ENCODE measurements at places on chromosomes 4 and X.

DNA sequence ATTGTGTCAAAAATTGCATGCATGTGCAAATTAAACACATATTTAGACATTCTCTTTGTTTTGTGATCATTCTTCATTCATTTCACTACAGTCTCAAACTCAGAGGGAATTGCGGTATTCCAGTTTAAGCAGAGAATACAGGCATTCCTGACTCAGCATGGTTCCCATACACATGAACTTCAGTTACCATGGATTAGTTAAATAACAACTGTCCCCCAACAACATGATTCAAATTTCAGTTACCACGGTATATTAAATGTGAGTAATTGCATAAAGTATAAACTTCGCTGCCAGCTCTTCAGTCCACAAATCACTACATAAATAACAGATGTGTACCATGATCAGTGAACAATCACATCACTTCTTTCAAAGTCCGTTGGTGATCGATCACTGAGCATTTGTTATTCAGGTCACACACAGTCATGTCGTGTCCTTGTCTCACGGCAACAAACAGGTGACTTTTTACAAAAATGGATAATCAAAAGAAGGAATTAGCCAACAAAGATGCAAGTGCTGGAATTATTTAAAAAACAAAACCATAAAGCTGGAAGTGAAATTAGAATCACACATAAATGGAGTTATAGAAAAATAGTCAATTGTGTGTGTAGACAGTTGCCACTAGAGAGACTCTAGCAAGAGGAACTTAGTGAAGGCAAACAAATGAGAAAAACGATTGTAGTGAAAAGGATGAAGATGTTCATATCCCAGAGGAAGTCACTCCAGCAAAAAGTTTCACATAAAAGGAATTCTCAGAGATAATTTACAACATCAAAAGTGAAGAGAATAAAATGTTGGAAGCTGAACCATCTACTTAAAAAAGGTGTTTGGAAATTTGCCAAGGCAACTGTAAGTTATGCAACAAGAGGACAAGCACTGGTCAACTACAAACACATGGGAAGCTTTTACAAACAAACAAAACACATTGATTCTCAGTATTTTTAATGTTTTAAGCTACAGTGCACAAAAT is 138.6 kb upstream of the SMARCAD1 start:
- DNase-seq = no peak

DNA sequence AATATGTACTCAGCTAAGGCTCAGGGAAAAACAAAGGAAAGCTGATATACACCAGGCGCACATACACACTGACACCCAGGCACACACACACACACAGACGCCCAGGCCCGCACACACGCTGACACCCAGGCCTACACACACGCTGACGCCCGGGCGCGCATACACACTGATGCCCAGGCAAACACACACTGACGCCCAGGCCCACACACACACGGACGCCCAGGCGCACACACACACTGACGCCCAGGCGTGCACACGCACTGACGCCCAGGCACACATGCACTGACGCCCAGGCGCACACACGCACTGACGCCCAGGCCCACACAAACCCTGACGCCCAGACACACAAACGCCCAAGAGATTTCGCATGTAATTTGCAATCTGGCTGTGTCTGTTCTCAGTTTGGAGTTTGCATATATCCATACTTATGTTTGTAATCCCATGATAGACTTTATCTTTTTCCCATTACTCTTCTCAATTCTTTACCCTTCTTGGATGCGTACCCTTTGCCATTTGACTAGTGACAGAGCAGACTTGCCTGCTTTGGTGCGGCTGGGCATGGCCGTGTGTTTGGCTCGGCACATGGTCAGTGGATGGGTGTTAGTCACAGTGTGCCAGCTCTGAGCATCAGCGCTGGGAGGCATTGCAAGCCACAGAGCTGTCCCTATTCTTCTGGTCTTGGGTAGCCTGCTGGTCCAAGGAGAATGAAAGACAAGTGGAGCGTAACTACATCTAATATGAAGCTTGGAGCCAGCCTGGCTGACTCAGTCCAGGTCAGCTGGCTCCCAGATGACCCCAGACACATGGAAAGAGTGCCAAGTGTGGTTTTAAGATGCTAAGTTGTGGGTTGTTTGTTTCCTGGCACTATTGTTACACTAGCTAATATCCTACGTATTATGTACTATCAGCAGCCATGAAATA is 632.4 kb upstream of the ZFP42 start:
- DNase-seq = no peak

DNA sequence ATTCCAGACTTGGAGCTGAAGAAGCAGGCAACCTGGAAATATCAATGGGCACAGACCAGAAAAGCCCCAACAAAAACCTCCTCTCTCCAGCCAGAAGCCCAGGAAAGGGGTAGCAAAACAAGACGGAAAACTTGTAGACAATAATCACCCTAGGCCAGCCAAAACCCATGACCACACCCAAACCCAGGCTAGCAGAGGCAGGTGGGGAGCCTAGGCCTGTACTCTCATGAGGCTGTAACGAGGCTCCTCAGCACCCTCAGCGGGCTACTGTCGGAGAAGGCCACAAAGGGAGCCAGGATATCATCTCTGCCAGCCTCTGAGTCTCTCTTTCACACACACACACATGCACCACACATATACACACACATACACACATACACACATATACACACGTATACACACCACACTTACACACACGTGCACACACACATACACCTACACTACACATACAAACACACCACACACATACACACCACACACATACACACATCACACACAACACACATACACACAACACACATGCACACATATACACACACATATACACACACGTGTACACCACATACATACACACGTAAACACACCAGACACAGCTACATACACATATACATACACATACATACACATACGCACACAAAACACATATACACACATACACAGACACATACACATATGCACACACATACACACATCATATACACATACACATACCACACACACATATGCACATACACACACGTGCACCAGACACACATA is 90.6 kb downstream of the FHDC1 start:
- DNase-seq = no peak

DNA sequence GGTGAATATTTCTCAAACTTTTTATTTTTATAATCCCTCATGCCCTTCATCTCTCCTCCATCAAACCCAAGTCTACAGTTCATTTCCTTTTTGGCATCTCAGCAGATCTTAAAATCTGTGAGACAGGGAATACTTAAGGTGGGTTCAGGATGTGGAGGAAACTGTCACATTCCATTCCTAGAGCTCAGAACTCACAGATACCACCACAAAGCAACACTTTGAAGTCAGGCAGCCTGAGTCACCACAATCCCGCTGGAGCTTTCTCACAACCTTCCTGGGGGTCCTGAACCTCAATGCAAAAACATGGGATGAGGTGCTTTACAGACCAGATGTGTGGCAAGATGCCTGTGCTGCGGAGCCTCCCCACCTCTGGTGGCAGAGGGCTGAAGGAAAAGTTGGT is 63.2 kb downstream of the HHIP start:
- DNase-seq = no peak

GRCh38 chr4:77045490-77045889 is 30.3 kb downstream of the CCNI start:
- no peak for DNase-seq

DNA sequence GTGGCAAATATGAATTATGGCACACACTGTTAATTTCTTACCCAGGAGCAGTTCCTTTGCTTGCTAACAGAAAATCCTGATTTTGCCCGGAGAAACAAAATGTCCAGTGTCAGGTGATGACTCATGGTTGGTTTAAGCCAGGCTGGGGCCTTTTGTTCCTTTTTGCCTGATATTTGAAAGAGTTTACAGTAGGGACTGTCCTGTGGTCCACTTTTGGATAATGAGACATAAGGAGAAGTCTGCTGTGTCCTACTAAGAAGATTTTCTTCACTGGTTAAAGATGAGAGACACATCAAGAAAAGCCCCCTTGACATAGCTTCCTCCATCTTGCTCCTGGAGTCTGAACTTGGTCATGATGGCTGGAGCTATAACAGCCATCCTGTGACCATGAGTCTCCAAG is 12.1 kb upstream of the DRD5 start:
- DNase-seq = no peak

DNA sequence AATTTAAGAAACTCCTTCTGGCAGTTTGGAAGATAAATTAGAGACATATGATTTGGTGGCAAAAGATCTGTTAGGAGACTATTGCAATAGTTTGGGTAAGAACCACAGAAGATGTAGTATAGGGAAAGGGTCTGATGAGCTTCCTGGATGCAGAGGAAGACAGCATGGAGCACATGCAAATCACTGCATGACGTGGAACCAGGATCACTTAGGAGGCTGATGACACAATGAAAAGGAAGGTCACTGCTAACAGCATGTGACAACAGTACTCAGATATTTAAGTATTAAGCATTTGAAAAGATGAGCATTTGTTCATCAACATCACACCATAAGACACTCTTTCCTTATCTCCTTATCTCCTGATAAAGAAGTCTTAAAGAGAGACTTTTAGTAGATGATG is 167.8 kb upstream of the LDB2 start:
- no peak for DNase-seq

GRCh38 chr4:144174401-144175067 is 34.0 kb upstream of the GYPA start:
- no peak for DNase-seq

DNA sequence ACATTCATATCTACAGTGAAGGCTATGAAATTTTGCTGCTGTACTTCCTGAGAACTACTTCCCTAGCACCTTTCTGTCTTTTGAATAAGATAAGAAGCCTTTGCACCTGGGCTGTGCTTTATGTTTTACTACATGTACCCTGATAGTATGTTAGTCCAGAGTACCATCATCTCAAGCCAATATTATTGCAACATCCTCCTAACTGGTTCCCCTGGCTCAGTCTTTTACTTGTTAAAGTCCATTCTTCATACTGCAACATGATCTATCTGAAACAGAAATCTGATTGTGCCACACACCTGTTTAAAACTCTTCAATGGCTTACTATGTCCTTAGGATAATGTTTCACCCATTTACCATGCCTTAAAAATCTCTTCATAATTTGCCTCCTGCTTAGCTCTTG is 102.3 kb downstream of the AGTR2 start:
- no peak for DNase-seq

GRCh38 chr4:151098979-151099228 is 524 bp upstream of the RPS3A start:
- DNase-seq = no peak

DNA sequence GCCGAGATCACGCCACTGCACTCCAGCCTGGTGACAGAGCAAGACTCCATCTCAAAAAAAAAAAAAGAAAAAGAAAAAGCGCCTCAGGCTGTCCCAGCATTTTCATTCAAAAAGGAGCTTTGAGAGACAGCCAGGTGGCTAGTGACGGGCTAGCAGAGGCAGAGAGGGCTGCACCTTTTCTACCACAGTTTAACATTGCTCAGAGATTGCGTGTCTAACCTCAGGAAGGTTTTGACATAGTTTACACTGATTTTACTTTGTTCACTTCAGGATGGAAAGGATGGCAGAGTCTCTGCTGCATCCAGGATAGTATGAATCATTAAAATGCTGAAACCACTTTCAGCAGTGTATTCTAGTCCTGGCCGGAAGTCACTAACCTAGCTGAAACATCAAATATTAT is 28.1 kb downstream of the ZFP42 start:
- no peak for DNase-seq

DNA sequence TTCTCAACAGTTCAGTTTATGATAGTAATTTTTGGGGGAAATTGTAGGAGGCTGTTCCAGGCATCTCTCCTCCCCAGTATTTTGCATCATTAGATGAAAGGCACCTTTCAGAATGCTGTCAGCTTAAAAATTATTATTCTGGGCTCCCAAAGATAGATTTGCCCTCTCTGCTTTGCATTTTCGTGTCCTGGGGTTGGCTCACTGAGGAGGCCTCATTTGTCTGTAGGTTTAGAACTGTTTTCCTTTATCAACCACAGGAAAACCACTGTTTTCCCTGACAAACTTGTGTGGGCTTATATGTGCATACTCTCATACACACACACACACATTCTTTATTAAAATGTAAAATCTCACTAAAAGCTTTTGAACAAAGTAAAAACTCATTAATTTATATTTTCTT is 197.2 kb upstream of the VCX3A start:
- DNase-seq = no peak

DNA sequence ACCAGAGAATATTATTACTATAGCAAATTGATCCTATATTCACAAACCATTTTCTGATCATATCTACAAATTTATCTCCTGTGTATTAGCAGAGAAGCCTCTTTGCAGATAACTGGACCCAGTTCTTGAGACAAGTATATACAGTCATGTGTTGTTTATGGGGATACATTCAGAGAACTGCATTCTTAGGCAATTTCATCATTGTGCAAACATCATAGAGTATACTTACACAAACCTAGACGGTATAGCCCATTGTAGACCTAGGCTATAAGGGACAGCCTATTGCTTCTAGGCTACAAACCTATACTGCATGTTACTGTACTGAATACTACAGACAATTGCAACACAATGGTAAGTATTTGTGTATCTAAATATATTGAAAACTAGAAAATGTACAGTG is 152.5 kb upstream of the SPANXN4 start:
- no peak for DNase-seq

DNA sequence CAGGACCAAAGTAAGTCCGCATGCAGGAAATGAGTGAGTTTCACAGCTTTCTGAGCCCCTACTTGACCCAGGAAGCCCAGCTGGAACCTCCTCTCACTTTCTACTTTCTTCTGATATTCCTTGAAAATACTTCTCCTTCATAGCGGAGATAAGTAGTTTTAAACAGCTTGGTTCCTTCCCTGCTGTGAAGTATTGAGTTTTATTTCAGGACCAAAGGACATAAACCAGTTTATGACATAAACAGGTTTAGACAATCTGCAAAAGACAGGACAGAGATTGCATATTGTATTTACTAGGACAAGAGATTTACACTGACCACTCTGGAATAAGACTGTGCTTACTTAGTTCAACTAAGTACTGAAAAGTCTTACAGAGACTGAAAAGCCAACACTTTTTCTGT is 54.8 kb downstream of the PAGE2 start:
- no peak for DNase-seq

- no peak for DNase-seq
These were observed 54.5 kb downstream of the TSPAN5 start for GRCh38 chr4:98603683-98604521.

- no peak for DNase-seq
These were observed 226.1 kb downstream of the QDPR start for GRCh38 chr4:17285747-17286146.

- peak; percentile 47 for DNase-seq
These were observed 61.4 kb upstream of the TRIM2 start for GRCh38 chr4:153142700-153143438.

DNA sequence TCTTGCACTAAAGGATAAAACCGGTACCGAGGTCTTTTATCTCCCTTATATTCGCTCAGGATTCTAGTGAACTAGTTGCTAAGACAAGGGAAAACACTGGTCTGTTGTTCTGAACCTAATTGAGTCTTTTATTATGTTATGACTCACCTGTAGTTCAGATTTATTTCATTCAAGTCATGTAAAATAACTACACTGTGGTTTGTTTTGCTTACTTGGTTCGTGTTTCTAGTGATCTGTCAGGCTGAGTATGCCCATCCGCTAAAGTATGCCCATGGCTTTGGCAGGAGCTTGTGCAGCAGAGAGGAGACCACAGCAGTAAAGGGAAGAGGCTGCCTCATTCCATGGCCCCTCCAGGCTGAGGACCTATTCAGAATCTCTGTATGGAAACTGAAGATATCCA is 126.1 kb downstream of the AFF1 start:
- no peak for DNase-seq
